Posterior vena cava (tissue), 2 donors: ENCODE measurements at places on chromosomes 3 and 15. TPM values are rescaled to one million over a fixed set of nuclear protein-coding genes. Genes with fewer than 3 reads are reported as not detected.

PPP1R14D gene
- total RNA-seq: not detected

FAM107A gene
- total RNA-seq: 38.7 TPM

NAALADL2 gene
- total RNA-seq: 12.3 TPM

VGLL3 gene
- 87.2 TPM for total RNA-seq

EOMES gene
- 0.32 TPM for total RNA-seq

HES1 gene
- total RNA-seq: 29.2 TPM

EBLN2 gene
- 4.0 TPM for total RNA-seq

KNG1 gene
- 0.14 TPM for total RNA-seq

SEMA3F gene
- 48.0 TPM for total RNA-seq

ZBTB47 gene
- 83.8 TPM for total RNA-seq

MOBP gene
- total RNA-seq: 0.19 TPM

GOLGA8H gene
- 0.93 TPM for total RNA-seq

STAC gene
- total RNA-seq: 6.5 TPM

SLC7A14 gene
- 0.05 TPM for total RNA-seq

UROC1 gene
- not detected for total RNA-seq

ZBTB20 gene
- total RNA-seq: 91.2 TPM

PRSS50 gene
- total RNA-seq: not detected

TIMMDC1 gene
- 79.3 TPM for total RNA-seq

ALDH1A2 gene
- 8.1 TPM for total RNA-seq

SUCNR1 gene
- total RNA-seq: 1.9 TPM

ITIH1 gene
- 2.6 TPM for total RNA-seq

PLSCR2 gene
- total RNA-seq: not detected

MYL3 gene
- 3.2 TPM for total RNA-seq

IQCH gene
- total RNA-seq: 2.3 TPM

AQP9 gene
- 6.6 TPM for total RNA-seq

SPESP1 gene
- total RNA-seq: 2.2 TPM

GRIP2 gene
- 3.7 TPM for total RNA-seq

MRPS22 gene
- 34.6 TPM for total RNA-seq

ATP13A4 gene
- total RNA-seq: 0.33 TPM

RFX7 gene
- 10.1 TPM for total RNA-seq

CAND2 gene
- total RNA-seq: 13.1 TPM

EPHB3 gene
- total RNA-seq: 10.8 TPM

MFGE8 gene
- total RNA-seq: 1,044 TPM

ECE2 gene
- not detected for total RNA-seq

CHRFAM7A gene
- total RNA-seq: 5.1 TPM

SAMD7 gene
- total RNA-seq: not detected

PHLDB2 gene
- 125 TPM for total RNA-seq

TMC3 gene
- not detected for total RNA-seq

LNP1 gene
- total RNA-seq: 4.0 TPM

ARGFX gene
- not detected for total RNA-seq

IMPDH2 gene
- total RNA-seq: 96.4 TPM

LRRIQ4 gene
- not detected for total RNA-seq

GPR62 gene
- total RNA-seq: not detected

TMCO5A gene
- total RNA-seq: not detected

SERF2 gene
- total RNA-seq: 766 TPM

APH1B gene
- 21.2 TPM for total RNA-seq
